EL (cell line): ENCODE measurements at places on chromosomes 3 and 15.
A peak's percentile ranks its signal among the peaks of the same experiment; 100 is the strongest.

DNA sequence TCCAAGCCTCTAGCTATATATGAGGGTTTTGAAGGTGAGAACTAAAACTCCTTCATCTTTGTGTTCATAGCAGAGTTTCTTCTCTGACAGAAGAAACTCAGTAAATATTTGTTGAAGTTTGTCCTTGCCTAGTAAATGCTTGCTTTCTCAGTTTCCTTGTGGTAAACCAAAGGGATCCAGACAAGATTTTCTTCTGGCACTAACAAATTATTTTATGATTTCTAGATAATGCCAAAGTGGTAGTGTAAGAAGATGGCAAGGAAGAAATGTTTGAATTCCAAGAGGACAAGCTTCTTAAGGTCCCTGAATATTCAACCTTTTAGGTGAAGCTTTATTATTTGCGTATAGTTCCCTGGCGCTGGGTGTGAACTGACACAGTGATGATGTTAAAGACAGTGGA lies 14.4 kb downstream of the ARIH1 start:
- DNase-seq = no peak

GRCh38 chr3:72163809-72164634 lies 379.1 kb upstream of the PROK2 start:
- DNase-seq = no peak

DNA sequence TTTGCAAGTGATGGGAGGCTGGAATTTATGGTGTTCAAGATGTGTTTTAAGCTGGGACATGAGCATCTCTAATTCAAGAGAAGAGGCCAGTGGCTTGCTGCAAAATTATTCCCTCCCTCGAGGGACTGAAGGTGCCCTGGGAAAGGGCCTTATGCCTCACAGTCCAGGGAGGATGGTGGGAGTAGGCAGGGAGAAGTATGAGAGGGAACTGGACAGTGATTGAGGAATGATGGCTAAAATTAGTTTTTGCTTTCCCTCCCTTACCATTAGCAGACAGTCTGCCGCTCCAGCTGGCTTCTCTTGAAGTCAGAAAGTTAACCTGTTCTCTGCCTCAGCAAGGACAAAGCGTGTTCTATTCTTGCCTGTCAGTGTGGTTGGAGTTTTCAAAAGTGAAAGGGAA lies 139.8 kb upstream of the SEMA6D start:
- DNase-seq = no peak

GRCh38 chr3:34073961-34074360 lies 275.5 kb downstream of the PDCD6IP start:
- no peak for DNase-seq

- DNase-seq = no peak
Observed at GRCh38 chr3:4768021-4768420, 211.2 kb upstream of the BHLHE40 start.

DNA sequence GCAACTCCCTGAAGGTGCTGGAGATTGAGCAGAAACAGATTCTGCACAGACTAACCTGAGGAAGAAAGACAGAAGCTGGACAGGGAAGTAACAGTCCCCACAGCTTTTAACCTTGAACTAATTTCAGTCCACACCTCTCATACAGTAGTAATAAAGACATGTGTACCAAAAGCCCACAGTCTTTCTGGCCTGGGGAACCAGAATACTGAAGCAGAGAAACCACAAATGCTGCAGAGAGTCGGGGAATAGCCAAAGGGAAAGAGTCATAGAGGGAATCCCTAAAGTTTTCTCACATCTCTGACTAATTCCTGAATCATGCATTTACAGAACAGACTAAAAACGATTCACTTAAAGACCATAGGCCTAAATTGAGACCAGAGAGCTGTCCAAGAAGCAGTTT lies 503.4 kb upstream of the NECTIN3 start:
- DNase-seq = peak; percentile 90

DNA sequence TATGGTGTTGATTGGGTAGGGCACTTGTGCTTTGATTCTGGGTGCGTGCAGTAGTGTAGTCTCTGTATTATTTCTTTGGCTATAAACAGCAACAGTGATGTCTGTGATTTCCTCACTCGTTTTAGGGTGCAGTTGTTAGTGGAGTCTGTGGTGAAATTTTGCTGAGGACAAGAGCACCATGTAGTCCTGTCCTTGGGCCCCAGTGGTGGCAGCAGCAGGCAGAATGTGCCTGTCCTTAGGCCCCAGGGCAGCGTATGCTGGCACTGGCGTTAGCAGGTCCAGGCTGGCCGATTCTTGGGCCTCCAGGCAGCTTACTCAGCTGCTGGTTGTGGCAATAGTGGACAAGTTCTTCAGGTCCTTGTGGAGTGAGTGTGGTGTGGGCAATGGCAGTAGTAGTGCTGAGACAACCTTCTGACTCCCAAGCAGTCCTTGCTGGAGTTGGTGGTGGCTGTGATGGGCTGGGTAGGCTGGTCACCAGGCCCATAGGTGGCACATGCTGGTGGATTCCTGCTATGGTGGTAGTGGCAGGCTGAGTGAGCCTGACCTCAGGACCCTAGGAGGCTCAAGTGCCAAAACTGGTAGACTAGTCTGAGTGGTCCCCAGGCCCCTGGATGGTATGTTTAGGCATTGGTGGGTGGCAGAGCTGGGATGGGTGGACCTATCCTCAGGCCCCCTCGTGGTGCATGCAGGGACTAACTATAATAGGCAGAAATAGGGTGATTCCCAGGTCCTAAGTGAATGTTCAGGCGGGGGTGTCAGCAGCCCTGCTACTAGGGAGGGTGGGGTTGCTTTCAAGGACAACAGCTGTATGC lies 56.3 kb downstream of the TNFAIP8L3 start:
- DNase-seq = no peak

DNA sequence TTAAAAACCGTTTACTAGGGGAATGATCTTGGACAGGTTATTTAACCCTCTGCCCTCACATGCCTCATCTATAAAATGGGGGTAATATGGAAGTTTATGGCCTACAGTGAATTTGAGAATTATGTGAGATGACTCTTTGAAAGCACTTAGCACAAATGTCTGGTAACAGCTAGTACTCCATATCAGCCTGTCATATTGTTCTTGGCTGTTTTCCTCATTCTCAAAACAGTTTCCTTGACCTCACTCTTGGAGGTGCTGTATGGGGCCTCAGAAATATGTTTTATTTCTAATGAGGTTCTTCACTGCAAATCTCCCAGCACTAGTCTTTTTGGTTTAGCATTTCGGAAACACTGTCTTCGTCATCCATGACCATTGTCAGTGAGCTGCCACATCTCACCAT lies 398.2 kb downstream of the FEZF2 start:
- no peak for DNase-seq

GRCh38 chr3:36380221-36381031 lies at the start of gene STAC:
TSS of gene STAC (plus strand) at chr3:36380504. CDS start at chr3:36380644, 140 bp downstream.
- peak; percentile 66 for DNase-seq

DNA sequence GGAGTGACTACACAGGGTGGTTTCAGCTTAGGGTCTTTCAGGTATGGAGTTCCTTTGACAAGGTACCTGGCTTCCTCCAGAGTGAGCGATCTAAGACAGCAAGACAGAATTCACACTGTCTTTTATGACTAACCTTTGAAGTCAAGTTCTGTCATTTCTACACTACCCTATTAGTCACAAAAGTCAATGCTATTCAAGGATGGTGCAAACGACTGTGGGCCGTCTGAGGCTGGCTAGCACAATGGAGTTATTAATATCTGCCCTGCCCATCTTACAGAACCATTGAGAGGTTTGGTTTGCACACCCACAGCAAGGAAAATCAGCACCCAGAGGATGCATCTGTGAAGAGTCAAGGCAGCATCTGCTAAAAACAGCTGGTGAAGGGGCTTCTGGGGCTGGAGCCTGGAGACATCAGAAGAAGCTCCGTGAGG lies 62.9 kb upstream of the XCR1 start:
- DNase-seq = no peak

GRCh38 chr3:156633335-156633734 lies 41.1 kb upstream of the TIPARP start:
- peak; percentile 65 for DNase-seq

- no peak for DNase-seq
Observed at GRCh38 chr15:28081594-28081993, 17.5 kb downstream of the OCA2 start.

- DNase-seq = no peak
Observed at GRCh38 chr3:18438586-18438985, 13.4 kb upstream of the SATB1 start.

DNA sequence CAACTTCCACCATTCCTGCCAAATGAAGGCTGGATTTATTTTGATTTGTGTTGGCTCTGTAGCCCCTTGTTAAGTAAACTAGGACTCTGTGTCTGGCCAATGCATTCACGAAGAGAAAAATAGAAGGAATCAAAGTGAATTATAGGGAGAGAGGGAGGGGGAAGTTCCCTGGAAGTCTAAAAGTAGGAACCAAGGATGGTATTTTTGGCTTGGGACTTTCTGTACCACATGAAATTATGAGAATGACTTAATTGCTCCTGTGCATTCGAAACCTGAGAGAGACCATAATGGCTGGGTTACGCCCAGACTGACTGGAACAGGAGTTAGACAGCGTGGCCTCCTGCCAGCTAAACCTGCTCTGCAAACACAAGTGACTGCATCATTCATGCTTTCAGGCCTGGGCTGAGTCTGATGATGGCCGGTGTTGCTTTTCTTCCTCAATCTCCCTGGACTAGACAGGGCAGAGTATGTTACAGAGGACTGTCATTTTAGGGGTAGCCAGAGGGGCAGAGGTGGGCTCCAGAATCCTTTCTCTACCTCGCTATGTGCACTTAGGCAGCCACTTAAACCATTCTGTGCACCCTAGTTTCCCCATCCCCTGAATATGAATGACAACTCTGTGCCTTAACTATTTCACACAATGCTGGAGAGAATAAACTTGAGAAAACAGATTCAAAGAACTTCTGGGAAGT lies 58.9 kb downstream of the MYO1E start:
- DNase-seq = no peak

- no peak for DNase-seq
Observed at GRCh38 chr15:93894438-93895036, 336.8 kb upstream of the MCTP2 start.

DNA sequence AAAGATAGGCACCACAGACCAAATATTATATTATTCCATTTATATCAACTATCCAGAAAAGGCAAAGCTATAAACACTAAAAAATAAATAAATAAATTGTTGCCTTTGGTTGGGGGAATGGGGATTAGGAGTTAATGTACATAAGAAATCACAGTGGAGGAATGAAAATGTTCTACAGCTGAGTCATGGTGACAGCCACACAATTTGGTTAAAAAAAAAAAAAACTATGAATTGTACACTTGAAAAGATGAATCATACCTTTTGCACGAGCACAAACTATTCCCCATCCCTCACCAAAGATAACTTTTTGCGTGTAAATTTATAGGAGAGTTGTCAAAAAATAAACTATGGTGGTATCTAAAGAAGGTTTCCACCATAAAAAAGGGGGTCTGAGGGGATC lies 103.2 kb downstream of the TBC1D5 start:
- peak; percentile 81 for DNase-seq

DNA sequence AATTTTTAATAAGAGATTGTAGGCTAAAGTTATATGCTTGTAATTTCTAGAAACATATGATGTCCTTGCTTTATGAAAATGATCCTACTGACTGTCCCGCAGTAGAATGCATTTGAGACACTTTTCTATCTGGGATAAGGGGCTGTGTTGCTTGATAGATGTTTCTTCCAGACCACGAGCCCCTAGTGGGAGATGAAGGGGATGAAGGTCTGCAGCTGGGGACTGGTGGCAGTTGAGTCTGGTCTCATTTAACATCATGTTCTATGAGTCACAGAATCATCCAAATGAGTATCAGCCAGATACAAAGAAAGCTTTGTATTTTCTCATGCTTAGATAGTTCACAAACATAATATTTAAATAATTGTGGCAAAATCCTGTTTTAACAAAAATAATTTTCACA lies 84.3 kb upstream of the PRTG start:
- no peak for DNase-seq

DNA sequence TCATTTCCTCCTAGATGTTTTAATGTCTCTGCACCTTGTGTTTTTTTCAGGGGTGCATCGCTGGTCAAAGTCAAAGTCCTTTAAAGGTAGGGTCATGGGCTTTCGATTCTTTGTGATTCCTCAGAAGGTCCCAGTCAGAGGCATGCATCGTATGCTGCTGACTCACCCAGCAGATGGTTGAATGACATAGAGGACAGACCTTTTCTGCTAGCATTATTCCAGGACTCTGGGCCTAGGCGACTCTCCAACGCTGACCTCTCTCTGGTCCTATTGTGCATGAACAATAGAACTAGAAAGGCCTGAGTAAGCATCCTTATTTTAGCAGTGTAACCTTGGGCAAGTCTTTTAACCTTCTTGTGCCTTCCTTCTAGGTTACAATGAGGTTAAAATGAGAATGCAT lies 75.9 kb downstream of the DGKG start:
- peak; percentile 59 for DNase-seq

DNA sequence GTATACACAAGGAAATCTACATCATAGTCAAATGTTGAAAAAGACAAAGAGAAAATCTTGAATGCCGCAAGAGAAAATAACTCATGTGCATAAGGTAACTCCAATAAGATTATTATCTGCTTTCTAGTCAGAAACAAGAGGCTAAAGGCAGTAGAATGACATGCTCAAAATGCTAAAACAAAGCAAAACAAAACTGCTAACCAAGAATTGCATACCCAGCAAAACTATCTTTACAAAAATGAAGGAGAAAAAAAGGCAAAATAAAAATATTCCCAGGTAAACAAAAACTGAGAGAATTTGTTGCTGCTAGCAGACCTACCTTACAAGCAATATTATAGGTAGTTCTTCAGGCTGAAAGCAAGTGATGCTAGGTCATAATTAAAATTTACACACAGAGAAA lies 76.4 kb upstream of the TMEM158 start:
- no peak for DNase-seq

DNA sequence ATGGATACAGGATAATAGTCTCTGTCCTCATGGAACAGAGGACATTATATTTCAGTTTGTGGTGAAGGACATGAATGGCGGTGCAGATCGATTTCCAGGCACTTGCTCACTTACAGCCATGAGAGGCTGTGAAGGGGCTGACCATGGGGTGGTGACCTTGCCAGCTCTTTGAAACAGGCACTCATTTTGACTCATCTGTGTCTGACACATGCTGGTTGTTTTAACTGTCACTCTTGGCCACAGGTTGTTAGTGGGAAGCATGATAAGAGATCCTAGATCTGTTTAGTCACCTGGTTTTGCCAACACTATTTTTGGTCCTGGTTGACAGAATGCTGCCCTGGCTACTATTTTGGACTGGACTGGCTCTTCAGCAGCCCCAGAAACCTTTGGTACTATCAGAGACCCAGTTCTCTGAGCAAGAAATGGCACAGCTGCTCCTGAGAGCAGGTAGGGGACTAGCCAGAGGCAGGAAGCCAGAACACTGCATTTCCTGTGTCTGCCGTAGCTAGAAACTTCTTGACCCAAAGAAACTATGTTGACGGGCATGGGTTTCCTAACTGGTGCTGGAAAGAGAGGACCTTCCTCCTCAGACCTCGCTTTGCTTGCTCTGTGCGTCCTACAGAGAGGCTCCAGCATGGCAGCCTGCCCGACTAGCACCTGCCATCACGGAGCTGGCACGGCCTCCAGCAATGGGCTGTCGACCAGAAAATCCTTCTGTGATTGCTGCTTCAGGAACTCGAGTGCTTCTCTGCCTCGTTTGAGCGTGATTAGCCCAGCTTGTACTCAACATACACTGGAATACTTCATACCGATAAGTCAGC lies 6.3 kb downstream of the PXYLP1 start:
- DNase-seq = no peak
